NCI-H187 (cell line): ENCODE measurements at places on chromosomes 2 and 18.

- no peak for DNase-seq
Measured at GRCh38 chr2:1538663-1539062, 125.4 kb downstream of the TPO start.

DNA sequence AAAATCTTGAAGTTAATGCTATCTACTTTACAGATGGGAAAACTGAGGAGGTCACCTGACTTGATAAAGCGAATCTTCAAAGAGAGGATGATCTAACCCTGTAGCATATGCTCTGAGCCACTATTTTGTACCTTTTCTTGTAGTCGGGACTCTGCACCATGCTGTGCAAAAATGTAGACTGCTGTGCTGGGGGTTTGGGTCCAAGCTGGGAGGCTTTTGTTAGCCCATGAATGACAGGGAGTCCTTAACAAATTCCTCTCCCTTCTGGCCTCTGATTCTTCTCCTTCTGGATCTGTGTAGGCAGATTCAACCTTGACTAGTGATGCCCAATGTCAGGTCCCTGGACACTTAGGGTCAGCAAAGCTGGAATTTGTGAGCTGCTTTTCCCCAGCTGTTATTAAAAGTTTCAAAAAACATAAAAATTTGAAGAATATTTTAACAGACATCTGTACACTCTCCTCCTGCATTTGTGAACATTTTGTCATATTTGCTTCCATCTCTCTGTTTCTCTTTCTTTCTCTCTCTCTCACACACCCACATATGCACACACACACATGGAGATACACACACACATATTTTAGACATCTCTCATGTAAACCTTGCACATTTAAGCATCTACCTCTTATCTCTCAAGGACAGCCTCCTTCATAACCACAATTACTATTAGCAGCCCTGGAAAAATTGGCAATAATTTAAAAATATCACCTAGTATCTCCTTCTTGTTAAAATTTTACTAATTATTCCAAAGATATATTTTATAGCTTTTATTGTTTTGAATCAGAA, 335.0 kb upstream of the TRIB2 start:
- no peak for DNase-seq

GRCh38 chr2:16537347-16537746, 128.3 kb downstream of the CYRIA start:
- no peak for DNase-seq

DNA sequence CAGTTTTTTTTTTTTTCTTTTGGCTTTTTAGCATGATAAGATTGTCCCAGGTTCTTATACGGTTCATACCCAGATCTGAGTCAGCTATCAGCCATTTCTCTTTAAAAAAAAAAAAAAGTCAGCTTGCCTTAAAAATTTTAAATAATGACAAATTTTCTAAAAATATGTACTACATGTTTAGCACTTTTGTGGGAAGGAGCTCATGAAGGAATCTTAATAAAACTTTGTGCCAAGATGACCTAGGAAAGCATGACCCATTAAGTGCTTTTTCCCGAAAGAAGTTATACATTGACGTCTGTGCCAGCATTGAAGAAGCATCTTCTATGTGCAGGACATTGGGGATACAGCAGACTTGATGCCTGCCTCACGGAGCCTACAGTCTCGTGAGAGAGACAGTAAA, 4.5 kb upstream of the RBMS1 start:
- DNase-seq = no peak

DNA sequence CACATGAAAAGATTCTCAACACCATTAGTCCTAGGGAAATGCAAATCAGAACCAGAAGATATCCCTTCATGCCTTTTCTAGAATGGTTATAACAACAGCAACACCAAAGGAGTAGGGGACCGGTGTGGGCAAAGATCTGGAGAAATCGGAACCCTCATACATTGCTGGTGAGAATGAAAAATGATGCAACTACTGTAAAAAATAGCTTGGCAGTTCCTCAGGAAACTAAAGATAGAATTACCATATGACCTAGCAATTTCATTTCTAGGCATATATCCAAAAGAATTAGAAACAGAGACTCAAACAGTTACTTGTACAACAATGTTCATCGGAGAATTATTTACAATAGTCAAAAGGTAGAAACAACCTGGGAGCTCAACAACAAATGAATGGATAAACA, 29.2 kb upstream of the CDH7 start:
- no peak for DNase-seq

DNA sequence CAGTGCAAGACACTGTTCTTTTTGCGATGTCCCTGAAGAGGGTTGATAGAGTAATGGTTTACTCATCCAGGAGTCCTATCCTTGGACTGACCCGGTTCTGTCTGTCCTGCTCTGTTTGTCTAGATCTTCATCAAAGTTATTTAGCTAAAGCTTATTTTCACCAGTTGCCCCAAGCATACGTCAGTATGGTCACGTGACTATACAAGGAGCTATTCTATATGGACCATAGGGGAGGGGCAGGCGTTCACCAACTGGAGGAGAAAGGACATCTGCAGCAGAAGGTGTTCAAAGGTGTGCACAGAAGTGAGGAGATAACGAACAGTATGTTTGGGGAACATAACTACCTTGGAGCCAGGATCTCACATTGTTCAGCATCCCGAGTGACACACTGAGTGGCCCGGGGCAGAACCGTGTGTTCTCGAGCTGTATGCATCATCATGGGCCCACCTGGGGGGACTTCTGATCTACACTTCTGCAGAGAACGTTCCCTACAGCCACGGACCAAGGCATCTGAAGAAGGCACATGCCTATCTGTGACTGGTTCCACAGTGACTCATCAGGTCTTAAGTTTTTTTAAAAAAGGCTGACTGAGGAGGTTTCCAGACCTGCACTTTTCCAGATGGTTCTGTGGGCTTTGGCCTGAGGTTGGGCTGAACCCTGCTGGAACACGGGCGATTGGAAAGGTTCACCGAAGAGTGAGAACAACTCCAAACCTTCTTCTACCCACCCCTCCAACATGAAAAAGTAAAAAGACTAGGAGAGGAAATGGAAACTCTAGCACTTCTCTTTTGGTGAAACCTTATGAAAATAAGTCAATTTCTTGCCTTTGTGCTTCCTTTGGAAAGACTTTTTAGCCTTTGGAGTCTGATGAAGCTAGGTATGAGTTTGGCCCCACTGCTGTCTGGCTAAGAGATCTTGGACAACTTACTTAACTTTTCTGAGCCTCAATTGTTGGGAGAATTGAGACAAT, 68.6 kb upstream of the YWHAQ start:
- no peak for DNase-seq

- no peak for DNase-seq
Measured at GRCh38 chr2:96176661-96177060, 31.4 kb upstream of the DUSP2 start.

- DNase-seq = no peak
Measured at GRCh38 chr2:215654148-215654819, 218.4 kb upstream of the FN1 start.

DNA sequence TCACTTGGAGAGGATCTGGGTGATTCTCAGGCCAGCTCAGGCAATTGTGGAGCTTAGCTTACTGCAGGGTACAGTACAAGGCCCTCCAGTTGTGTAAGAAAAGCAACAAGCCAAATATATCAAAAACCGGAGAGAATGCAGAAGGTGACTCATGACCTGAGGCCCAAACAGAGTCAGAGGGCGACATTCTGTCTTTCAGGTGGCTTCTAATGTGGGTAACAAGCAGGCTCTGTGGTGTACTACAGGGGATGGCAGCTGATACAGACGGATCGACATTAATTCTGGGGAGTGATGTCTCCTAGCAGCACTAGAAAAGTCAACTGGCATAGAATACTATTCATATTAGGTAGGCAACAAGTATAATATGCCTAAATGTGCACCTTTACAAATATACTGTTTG, 219.5 kb upstream of the SOX11 start:
- no peak for DNase-seq

DNA sequence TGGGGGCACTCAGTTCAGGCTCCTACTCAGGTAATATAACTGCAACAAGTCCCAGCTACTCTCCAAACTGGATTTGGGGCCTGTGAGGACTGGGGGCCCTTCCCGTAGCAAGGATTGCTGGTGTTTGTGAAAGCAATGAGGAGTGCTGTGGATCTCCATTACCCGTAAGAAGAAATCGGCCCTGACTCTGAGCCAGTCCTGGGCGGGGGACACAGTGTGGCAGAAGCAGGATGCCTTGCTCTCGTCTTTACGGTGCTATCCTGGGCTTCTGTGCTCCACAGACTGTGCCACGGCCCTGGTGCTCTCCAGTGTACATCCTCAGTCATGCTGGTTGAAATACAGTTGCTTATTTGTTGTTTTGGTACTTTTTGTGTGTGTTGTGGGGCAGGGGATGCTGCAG, 172.9 kb downstream of the NDUFA10 start:
- no peak for DNase-seq
